ENCODE measurements at places on chromosomes 4 and X. TPM values are rescaled to one million over a fixed set of nuclear protein-coding genes. Genes with fewer than 3 reads are reported as not detected.

Gene DUSP21
- not detected for total RNA-seq

Gene BEND4
- not detected for total RNA-seq

Gene FGB
- not detected for total RNA-seq

Gene KLHL34
- total RNA-seq = not detected

Gene RGN
- 5.6 TPM for total RNA-seq

Gene SPRY1
- 21.9 TPM for total RNA-seq

Gene ADRA2C
- total RNA-seq = 1.4 TPM

Gene LAS1L
- 21.9 TPM for total RNA-seq

Gene ANKRD17
- total RNA-seq = 44.2 TPM

Gene MAGEA8
- not detected for total RNA-seq

Gene SLC6A8
- total RNA-seq = 10.8 TPM

Gene ZCCHC4
- total RNA-seq = 10.4 TPM

Gene GSPT2
- total RNA-seq = 1.9 TPM

Gene SYNPO2
- 2.7 TPM for total RNA-seq

Gene UNC5C
- total RNA-seq = 2.0 TPM

Gene TCEAL6
- not detected for total RNA-seq

Gene NALF2
- not detected for total RNA-seq

Gene CXXC4
- not detected for total RNA-seq

Gene CT45A10
- total RNA-seq = not detected

Gene GABRG1
- not detected for total RNA-seq

Gene SERPINA7
- not detected for total RNA-seq

Gene CBLL2
- total RNA-seq = not detected

Gene TRIM60
- total RNA-seq = not detected

Gene MAP7D2
- total RNA-seq = not detected

Gene SSX2
- total RNA-seq = not detected

Gene L1CAM
- 0.23 TPM for total RNA-seq

Gene MAGEA11
- not detected for total RNA-seq

Gene STPG2
- 0.12 TPM for total RNA-seq

Gene LAMTOR3
- 18.0 TPM for total RNA-seq

Gene SMIM43
- total RNA-seq = 0.23 TPM

Gene RXFP1
- 4.6 TPM for total RNA-seq

Gene PSAPL1
- not detected for total RNA-seq

All from smooth muscle cell of the coronary artery (primary cell).